Lower lobe of right lung (tissue), 2 donors: ENCODE measurements at places on chromosomes 3 and 15. TPM values are rescaled to one million over a fixed set of nuclear protein-coding genes. Genes with fewer than 3 reads are reported as not detected.

DNA sequence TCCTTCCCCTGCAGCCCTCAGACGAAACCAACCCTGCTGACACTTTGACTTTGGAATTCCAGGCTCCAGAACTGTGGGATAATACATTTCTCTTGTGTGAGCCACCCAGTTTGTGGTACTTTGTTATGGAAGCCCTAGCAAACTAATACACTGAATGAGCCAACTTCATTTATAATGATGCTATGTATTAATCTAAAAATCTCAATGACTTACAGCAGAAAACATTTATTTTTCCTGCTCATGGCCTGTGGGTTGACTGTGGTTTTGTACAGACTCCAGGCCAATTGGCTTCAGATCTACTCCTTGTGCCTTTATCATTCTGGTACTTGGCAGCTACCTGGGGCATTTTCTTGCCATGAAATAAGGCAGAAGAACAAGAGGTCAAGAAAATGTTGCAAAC is 152.4 kb downstream of the EBLN2 start:
- no peak overlapping the region for H3K4me3 ChIP-seq
- H3K27ac ChIP-seq = no peak overlapping the region
- H3K36me3 ChIP-seq = no peaks in the 10 kb centered on the region

DNA sequence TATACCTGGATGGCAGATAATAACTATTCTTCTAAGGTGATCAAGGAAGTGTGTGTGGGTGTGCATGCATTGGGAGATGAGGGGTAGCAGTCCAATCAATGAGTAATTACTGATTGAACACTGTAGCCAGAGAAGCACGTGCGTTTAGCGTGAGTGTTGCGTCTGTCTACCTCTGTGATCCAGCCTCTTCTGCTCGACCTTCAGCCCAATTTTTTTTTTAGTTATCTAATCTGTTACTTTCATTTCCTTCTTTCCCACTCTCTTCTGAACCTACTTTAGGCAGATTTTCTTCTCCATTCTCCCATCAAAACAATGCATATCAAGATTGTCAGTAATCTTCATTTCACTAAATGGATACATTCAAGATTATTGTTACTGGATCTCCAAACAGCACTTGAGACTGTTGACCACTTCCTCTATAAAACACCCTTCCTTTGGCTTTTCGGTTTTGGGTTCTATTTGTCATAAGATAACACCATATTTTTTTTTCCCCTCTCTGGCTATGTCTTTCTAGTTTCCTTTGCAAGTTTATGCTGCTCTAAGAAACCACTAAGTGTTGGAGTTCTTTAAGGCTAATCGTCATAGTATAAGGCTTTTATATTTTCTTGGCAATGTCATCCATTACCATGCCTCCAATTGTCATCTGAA is 41.0 kb downstream of the MCTP2 start:
- H3K27me3 ChIP-seq = no peaks in the 10 kb centered on the region
- H3K4me1 ChIP-seq = no peaks in the 10 kb centered on the region
- no peak overlapping the region for H3K4me3 ChIP-seq

- H3K4me3 ChIP-seq = no peak overlapping the region
- DNase-seq = no peak
- no peaks in the 10 kb centered on the region for H3K36me3 ChIP-seq
- H3K27ac ChIP-seq = no peak overlapping the region
- peaks cover 19% of the 10 kb centered on the region for H3K4me1 ChIP-seq
- H3K27me3 ChIP-seq = no peaks in the 10 kb centered on the region
Measured at GRCh38 chr3:48564667-48565066, 1.1 kb upstream of the UCN2 start.

- H3K27ac ChIP-seq = no peak overlapping the region
- no peaks in the 10 kb centered on the region for H3K27me3 ChIP-seq
- H3K36me3 ChIP-seq = peaks cover 88% of the 10 kb centered on the region
- no peak for DNase-seq
- no peaks in the 10 kb centered on the region for H3K4me1 ChIP-seq
- no peak overlapping the region for H3K4me3 ChIP-seq
Measured at GRCh38 chr15:65172531-65172930, 12.6 kb downstream of the CLPX start.

DNA sequence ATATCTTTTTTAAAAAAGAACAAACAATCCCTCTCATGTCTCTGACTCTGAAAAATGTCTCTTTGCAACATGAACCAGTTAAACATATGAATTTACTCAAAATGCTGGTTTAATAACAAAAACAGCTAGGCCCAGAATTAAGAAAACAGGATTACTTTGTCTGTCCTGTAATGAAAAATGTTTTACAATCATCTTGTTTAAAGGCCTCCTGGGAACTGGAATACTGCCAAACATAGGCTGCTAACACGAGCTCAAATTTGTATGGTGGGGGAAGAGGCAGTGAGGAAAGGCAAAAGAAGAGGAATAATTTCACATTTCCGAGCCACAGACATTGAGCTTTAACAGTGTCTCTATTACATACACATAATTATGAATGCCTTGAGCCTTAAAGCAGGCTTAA is 61.7 kb upstream of the PPIB start:
- H3K27ac ChIP-seq = no peak overlapping the region
- no peaks in the 10 kb centered on the region for H3K36me3 ChIP-seq
- H3K27me3 ChIP-seq = no peaks in the 10 kb centered on the region
- DNase-seq = no peak
- H3K4me1 ChIP-seq = peaks cover 10% of the 10 kb centered on the region
- H3K4me3 ChIP-seq = no peak overlapping the region

The SCN11A gene
- 0.27 TPM for total RNA-seq

The IGDCC3 gene
- total RNA-seq = not detected

- no peak overlapping the region for H3K27ac ChIP-seq
- H3K4me1 ChIP-seq = no peaks in the 10 kb centered on the region
- H3K36me3 ChIP-seq = peaks cover 44% of the 10 kb centered on the region
Measured at GRCh38 chr15:25679492-25679891, 183.6 kb downstream of the ATP10A start.

GRCh38 chr3:148389916-148390315 is 307.8 kb upstream of the AGTR1 start:
- no peak overlapping the region for H3K27ac ChIP-seq
- H3K4me1 ChIP-seq = no peaks in the 10 kb centered on the region
- H3K27me3 ChIP-seq = no peaks in the 10 kb centered on the region
- no peaks in the 10 kb centered on the region for H3K36me3 ChIP-seq

DNA sequence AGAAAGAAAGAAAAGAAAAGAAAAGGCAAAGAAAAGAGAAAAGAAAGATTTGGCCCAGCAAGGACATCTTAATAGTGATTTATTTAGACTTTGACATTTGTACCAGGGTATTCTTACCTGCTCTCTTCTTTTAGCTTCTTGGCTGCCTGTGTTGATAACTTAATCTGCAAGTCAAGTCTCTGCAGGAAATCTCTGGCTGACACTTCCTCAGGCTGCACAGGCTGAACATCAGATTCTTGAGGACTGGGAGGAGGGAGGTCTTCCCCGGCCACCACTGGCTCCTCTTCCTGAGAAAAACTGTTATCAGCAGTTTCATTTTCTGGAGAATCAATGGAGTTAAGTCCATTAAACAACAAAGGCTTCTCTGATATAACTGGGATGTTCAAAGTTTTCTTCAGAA is 12.8 kb downstream of the LYSMD2 start:
- H3K27me3 ChIP-seq = no peaks in the 10 kb centered on the region
- no peak overlapping the region for H3K27ac ChIP-seq
- peaks cover 4% of the 10 kb centered on the region for H3K36me3 ChIP-seq

- no peak overlapping the region for H3K4me3 ChIP-seq
- peaks cover 66% of the 10 kb centered on the region for H3K27me3 ChIP-seq
- peaks cover 11% of the 10 kb centered on the region for H3K4me1 ChIP-seq
- no peaks in the 10 kb centered on the region for H3K36me3 ChIP-seq
- no peak for DNase-seq
Measured at GRCh38 chr15:96408591-96409183, 78.2 kb downstream of the NR2F2 start.

The GLDN gene
- 34.5 TPM for total RNA-seq

- H3K4me3 ChIP-seq = no peak overlapping the region
- H3K4me1 ChIP-seq = no peaks in the 10 kb centered on the region
- no peak for DNase-seq
- no peaks in the 10 kb centered on the region for H3K36me3 ChIP-seq
- no peak overlapping the region for H3K27ac ChIP-seq
Measured at GRCh38 chr3:159210336-159210735, 408.5 kb downstream of the MFSD1 start.

- DNase-seq = no peak
- no peak overlapping the region for H3K4me3 ChIP-seq
- H3K4me1 ChIP-seq = no peaks in the 10 kb centered on the region
- no peak overlapping the region for H3K27ac ChIP-seq
- H3K36me3 ChIP-seq = no peaks in the 10 kb centered on the region
Measured at GRCh38 chr3:122217901-122218300, 34.4 kb downstream of the CASR start.

DNA sequence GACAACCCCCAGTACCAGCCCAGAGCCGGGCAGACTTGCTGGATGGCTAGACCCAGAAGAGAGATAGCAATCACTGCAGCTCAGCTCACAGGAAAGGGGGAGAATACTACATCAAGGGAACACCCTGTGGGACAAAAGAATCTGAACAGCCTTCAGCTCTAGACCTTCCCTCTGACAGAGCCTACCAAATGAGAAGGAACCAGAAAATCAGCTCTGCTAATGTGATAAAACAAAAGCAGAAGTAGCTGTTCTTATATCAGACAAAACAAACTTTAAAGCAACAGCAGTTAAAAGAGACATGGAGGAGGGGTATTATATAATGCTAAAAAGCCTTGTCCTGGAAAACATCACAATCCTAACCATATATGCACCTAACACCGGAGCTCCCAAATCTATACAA is 283.3 kb downstream of the KLF13 start:
- no peak for DNase-seq
- H3K4me3 ChIP-seq = no peak overlapping the region
- no peaks in the 10 kb centered on the region for H3K27me3 ChIP-seq
- H3K4me1 ChIP-seq = peaks cover 6% of the 10 kb centered on the region

GRCh38 chr3:426072-426471 is 229.5 kb downstream of the CHL1 start:
- H3K27ac ChIP-seq = no peak overlapping the region
- H3K4me1 ChIP-seq = no peaks in the 10 kb centered on the region
- no peaks in the 10 kb centered on the region for H3K36me3 ChIP-seq
- H3K4me3 ChIP-seq = no peak overlapping the region
- DNase-seq = no peak
- no peaks in the 10 kb centered on the region for H3K27me3 ChIP-seq

DNA sequence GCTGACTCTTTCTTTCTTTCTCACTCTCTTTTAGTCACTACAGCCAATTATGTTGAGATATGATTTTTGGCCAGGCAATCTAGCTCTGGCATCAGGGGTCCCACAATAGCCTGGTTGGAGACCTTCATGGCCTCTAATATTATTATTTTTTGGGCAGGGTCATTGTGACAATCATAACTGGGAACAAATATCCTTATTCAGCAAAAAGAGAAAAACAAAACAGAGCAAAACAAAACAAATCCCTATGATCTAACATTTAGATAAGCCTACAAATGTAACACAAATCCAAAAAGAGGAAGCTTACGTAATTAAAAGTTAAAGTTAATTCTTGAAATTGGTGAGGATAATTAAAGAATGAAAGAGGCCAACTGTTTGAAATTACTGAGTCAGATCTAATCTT is 640.0 kb downstream of the TUSC7 start:
- H3K27ac ChIP-seq = no peak overlapping the region
- H3K36me3 ChIP-seq = no peaks in the 10 kb centered on the region
- H3K4me3 ChIP-seq = no peak overlapping the region
- no peaks in the 10 kb centered on the region for H3K4me1 ChIP-seq
- no peak for DNase-seq

The GOLGA6A gene
- not detected for total RNA-seq

DNA sequence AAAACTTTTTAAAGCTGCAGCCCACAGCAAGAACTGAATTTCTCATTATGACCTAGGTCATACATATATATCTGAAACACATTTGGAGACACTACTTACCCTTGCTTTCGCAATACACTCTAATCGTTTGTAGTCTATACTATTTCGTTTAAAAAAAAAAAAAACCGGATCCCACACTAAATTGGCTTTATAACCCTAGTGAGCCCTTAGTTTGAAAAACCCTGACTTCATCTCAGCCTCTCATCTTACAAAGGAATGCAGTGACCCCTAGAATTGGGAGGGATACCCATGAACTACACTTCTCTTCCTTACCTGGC is 4.2 kb downstream of the RARRES1 start:
- no peaks in the 10 kb centered on the region for H3K36me3 ChIP-seq
- no peak for DNase-seq
- no peaks in the 10 kb centered on the region for H3K27me3 ChIP-seq

DNA sequence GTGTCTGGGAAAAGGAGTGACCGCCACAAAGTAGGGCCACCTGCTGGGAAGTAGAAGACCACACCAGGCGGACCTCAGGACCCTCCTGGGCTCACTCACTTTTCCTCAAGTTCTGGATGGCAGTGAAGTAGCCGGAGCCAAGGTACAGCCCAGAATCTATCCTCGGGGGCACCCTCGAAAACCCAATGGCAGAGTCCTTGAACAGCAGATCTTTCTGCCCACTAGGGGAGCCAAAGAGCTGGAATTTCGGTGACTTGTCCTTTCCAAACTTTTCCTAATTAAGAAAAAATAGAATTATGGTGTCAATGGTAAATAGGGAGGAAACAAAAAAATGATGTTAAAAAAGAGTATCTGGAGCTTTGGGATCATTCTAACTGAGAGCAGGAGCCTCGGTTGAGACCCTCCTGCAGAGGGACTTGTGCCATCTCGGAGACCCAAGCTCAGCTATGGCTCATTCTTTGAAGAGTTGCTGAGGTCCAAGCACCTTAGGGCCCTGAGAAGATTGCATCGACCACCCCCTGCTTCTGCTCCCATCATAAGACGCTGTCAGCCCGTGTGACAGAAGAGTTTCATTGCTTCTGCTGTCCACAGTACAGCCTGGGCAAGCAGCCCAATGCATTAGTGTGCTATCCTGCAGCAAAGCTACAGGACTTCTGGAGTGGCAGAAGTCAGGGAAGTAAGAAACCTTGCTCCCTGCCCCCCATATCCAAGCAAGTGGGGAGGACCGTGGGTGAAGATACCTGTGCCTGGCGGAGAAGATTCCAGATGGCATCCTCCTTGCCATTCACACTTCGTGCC is 14.8 kb downstream of the LTF start:
- no peaks in the 10 kb centered on the region for H3K27me3 ChIP-seq
- no peak overlapping the region for H3K27ac ChIP-seq
- H3K36me3 ChIP-seq = no peaks in the 10 kb centered on the region
- no peak overlapping the region for H3K4me3 ChIP-seq

DNA sequence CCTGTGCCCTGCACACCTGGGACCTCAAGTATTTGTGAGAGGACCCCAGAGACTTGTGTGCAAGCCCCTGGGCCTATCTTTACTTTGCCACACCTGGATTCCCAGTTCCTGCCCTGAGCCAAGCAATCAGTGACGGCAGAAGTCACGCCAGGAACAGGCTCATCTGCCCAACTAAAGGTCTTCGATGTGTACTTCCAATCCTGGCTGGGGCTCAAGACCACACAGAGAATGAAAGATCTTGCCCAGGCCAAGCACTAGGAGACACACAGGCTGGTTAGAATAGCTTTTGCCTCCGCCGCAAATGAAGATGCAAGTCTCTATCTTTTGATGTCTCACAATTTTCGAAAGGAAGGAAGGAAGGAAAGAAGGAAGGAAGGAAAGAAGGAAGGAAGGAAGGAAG is 228.8 kb downstream of the OCA2 start:
- no peak for DNase-seq
- H3K27ac ChIP-seq = no peak overlapping the region
- H3K4me3 ChIP-seq = no peak overlapping the region
- H3K36me3 ChIP-seq = no peaks in the 10 kb centered on the region
- no peaks in the 10 kb centered on the region for H3K4me1 ChIP-seq
